ENCODE measurements at places on chromosomes 4 and X.

- no peak for DNase-seq
Measured at GRCh38 chr4:52368895-52369294, 290.2 kb downstream of the USP46 start.

DNA sequence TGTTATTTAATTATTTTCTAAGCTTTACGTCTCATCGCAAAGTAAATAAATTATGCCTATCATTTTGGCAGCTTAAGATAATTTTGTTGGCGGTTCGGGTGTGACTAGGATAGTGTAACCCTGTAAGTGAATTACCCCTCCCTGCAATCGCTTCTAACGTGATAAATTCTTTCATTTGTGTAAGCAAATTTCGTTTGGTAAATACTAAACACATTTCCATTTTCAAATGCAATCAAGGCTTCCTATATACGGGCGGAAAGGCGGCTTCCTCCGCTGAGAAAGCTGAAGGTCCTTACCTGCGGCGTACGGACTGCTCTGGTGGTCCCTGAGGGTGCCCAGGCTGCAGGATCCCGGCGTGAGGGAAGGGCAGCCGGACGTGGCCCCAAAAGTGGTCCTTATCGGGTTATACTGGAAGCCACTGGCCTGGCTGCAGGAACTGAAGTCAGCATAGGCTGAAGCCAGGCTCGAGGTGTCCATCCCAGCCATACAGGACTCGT is 403 bp downstream of the PHOX2B start:
- DNase-seq, result no peak

GRCh38 chr4:77040854-77041725 is 34.7 kb downstream of the CCNI start:
- DNase-seq, result no peak

DNA sequence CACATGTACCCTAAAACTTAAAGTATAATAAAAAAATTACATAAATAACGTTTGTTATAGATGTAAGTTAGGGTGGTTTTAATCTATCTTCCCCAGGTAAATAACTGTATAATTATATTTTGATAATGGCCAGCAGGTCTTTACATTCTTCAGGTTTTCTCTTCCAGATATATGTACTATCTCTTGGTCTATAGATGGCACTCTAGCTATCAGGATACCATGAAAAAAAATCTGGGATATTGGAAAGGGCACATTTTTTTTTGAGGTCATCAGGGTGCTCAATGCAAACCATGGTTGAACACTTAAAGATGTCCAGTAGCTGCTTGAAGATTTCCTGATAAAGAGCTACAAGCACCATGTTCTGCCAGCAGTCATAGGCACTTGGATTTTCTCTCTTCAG is 15.6 kb upstream of the ADH4 start:
- no peak for DNase-seq

DNA sequence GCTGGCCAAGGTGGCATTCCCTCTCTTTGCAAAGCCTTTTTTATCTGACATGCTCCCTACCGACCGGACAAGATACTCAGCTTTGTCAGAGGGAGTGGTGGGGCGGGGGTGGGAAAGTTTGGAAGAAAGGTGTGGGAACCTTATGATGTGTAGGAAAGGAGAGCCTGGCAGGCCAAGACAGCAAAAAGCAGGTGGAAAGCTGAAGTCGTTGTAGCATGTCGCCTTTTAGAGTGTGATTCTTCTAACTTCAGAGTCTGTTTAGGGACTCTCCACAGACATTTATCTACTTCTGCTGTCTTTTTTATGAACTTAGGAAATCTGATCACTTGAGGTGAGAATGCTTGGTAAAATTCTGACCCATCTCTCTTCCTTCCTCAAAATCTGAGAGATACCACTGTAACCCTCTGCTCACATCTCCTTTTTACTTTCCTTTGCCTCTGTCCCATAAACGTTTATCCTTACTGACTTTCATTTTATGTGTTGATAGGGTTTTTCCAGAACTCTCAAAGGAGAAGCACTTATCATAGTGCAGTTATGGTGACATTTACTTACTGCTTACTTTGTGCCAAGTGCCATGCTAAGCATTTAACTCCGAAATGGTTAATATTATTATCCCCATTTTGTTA is 8.2 kb upstream of the RUFY3 start:
- DNase-seq, result peak; percentile 14

DNA sequence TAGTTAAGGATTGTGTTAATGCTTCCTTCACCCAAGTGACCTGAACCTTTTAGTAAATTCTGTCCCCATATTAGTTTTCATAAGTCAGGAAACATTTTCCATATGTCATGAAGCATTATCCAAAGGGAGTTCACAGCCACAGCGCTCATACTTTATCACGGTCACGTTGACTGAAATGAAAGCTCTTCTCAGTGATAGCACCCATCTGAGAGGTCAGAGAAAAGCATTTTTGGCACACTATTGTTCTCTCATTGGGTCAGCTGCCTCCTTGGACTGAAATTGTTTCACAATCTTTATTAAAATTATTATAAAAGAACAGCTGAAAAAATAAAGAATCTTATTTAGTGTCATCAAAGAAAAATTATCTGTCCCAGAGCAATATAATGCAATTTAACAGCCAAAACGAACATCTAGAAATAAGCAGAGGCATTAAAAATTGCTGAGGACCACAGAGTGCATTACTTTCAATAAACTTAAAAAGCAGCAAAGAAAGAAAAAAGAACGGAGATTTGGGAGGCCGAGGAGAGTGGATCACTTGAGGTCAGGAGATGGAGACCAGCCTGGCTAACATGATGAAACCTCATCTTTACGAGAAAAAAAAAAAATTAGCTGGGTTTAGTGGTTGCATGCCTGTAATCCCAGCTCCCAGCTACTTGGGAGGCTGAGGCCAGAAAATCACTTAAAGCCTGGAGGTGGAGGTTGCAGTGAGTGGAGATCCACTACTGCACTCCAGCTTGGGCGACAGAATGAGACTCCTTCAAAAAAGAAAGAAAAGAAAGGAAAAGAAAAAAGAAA is 680.8 kb upstream of the FAM241A start:
- no peak for DNase-seq

- no peak for DNase-seq
Measured at GRCh38 chr4:185272245-185272644, 62.8 kb downstream of the SNX25 start.

- no peak for DNase-seq
Measured at GRCh38 chr4:139785356-139785755, 119.7 kb downstream of the MGST2 start.

DNA sequence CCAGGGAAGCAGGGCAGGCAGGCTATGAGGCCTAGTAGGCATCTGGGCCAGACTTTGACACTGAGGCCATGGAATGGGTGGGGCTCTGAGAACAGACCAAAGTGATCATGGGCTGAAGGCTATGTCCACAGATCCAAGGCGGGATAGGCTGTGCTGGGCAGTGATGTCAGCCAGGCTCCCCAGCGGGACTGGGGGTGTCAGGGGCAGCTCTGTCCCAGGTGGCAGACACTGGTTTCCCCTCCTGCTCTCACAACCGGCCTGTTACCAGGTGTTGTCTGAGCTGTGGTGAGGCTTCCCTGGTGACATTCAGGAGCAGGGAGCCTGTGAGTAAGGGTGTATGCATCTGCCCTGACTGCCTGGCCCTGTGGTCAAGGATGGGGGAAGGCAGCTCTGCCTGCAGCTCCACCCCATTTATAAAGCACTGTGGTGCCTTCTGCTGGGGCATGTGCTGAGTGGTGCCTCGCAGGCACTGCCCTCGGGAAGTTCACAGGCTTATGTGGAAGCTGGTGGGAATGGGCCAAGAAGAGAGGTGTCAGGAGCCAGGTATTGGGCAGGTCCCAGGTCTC is 2.9 kb downstream of the IL9R start:
- DNase-seq, result no peak
